Liver (tissue), 10 donors: ENCODE measurements at places on chromosomes 2 and 18. TPM values are rescaled to one million over a fixed set of nuclear protein-coding genes. Genes with fewer than 3 reads are reported as not detected.

Gene AGXT
- 254 TPM for total RNA-seq

GRCh38 chr2:135676031-135676430 lies 65.6 kb upstream of the UBXN4 start:
- no peak for DNase-seq

DNA sequence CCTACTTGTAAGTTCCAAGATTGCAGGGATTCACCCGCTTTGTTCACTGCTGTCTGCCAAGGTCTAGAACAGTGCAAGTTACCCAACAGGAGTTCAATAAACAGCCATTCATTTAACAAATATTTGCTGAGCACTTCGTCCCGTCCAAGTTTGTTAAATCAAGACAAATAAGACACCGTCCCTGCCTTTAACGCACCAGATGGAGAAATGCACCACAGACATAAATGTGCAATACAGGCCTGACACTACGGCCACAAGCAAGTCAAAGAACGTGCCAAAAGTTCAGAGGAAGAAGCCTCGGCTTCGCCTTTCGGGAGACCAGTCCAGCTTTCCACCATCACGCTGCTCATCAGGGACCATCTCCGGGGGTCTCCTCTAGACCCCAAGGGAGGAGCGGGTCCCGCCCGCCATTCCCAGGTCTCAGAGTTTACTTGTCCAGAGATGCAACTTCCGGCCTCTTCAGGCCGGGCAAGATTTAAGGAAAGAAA lies 429 bp downstream of the C2orf76 start:
- DNase-seq, result no peak

- no peak for DNase-seq
These were observed 8.7 kb downstream of the SNED1 start for GRCh38 chr2:241007111-241007510.

Gene CASP10
- total RNA-seq, result 8.7 TPM

DNA sequence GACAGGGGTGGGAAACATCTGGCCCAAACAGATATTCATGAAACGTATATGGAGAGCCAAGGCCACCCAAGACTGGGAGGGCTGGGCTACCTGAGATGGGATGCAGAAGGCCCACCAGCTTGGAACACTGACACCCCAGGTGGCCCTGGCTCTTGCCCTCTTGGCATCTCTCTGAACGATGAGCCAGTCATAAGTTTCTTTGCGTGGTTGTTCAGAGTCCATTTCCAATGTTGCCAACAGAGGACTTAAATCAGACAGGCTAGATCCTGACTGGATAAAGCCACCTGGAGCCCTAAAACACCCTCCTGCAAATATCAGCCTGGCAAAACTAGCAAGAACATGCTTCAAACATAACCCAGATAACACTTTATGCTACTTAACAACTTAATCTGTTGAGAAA lies 42.6 kb downstream of the LPIN2 start:
- no peak for DNase-seq

Gene MERTK
- total RNA-seq, result 34.1 TPM

Gene CXCR1
- total RNA-seq, result 0.33 TPM

DNA sequence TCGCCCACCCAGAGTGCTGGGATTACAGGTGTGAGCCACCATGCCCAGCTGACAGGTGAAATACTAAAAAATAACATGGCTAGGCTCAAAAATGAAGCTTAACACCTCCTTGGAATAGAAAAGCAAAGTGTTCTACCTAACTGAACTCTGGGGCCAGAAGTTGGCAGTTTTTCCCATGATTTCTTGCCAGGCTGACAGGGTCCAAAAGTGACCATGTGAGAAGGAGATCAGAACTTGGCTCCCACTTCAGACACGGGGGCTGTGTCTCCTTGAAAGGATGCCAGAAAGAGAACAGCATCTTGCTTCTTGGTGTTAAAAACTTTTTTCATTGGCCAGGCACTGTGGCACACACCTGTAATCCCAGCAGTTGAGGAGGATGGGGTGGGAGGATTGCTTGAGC lies 47.0 kb downstream of the BMPR2 start:
- no peak for DNase-seq

Gene ATP6V1B1
- total RNA-seq, result not detected

DNA sequence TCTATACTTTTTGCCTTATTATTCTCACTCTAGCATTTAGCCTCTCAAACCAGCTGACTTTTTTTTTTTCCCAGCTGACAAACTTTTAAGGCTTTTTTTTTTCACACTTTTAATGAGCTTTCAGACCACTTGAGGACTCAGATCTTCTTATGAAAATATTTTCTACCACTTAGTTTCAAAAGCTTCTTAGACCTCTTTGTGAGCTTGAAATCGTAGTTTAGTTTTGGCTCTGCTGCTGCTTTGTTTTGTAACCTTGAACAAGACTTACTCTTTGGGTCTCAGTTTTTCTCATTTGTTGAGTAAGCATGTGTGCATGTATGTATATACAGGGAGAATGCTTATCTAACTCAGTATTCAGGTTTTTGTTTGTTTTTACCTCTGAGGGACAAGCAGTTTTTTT lies 3.5 kb downstream of the NBEAL1 start:
- no peak for DNase-seq

- no peak for DNase-seq
These were observed 106.3 kb upstream of the SEC11C start for GRCh38 chr18:59033359-59033758.
